IMR-90 (cell line): ENCODE measurements at places on chromosomes 7 and 10. TPM values are rescaled to one million over a fixed set of nuclear protein-coding genes. Genes with fewer than 3 reads are reported as not detected.

DNA sequence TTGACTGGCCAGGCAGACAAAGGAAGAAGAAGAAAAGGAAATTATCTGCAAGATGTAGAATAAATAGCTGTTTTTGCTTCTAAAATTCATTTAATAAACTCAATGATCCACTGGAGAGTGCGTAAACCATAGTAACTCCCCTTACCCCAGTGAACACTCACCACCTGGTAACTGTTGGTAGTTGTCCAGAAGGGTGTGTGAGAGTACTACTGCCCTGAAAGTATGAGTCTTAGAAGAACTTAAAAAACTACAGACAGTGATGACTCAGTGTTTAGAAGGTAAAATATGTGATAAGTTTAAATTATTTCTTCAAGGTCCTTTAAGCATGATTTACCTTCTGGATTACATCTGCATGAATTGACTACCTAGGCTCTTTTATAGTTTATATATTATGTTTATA is 53.0 kb upstream of the SEMA3A start:
- H3K27ac ChIP-seq: no peak overlapping the region
- H3K4me3 ChIP-seq: no peak overlapping the region
- H3K4me1 ChIP-seq: peaks cover 8% of the 10 kb centered on the region
- no peaks in the 10 kb centered on the region for H3K27me3 ChIP-seq
- peak; percentile 91 for DNase-seq

- H3K4me3 ChIP-seq: no peak overlapping the region
- no peak overlapping the region for H3K27ac ChIP-seq
- H3K27me3 ChIP-seq: no peaks in the 10 kb centered on the region
- no peak for DNase-seq
- H3K36me3 ChIP-seq: peaks cover 53% of the 10 kb centered on the region
These were observed 38.9 kb upstream of the DGKI start for GRCh38 chr7:137885678-137886077.

DNA sequence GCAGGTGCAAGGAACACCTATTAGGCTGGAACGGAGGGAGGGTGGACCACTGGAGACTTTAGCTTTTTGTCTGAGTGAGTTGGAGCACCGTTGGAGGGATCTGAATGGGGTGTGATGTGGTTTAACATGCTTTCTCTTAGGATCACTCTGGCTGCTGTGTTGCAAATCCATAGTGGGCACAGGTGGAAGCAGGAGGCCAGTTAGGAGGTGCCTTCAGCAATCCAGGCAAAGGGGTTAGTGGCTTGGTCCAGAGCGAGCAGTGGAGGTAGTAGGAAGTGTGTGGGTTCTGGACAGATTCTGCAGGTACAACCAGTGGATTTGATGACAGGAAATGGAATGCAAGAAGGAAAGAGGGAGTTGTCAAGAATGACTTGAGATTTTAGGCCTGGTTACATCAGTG is 95.0 kb downstream of the MMRN2 start:
- H3K27me3 ChIP-seq: no peaks in the 10 kb centered on the region
- H3K4me3 ChIP-seq: no peak overlapping the region
- no peak overlapping the region for H3K27ac ChIP-seq
- no peak for DNase-seq
- H3K36me3 ChIP-seq: no peaks in the 10 kb centered on the region

GRCh38 chr7:94634502-94634901 is 21.4 kb downstream of the SGCE start:
- no peak overlapping the region for H3K4me3 ChIP-seq
- peaks cover 2% of the 10 kb centered on the region; the same call in 1 of the 2 replicates for H3K4me1 ChIP-seq
- H3K27ac ChIP-seq: no peak overlapping the region
- H3K36me3 ChIP-seq: no peaks in the 10 kb centered on the region

- H3K36me3 ChIP-seq: no peaks in the 10 kb centered on the region
- H3K4me1 ChIP-seq: peaks cover 13% of the 10 kb centered on the region
- H3K4me3 ChIP-seq: no peak overlapping the region
These were observed 675.3 kb downstream of the INHBA start for GRCh38 chr7:41027428-41028115.

Gene ASCC1
- 21.0 and 21.9 TPM in 2 replicates for total RNA-seq

GRCh38 chr10:54710918-54711317 is 90.1 kb downstream of the PCDH15 start:
- no peaks in the 10 kb centered on the region for H3K27me3 ChIP-seq
- DNase-seq: no peak
- no peaks in the 10 kb centered on the region for H3K4me1 ChIP-seq
- no peaks in the 10 kb centered on the region for H3K36me3 ChIP-seq
- no peak overlapping the region for H3K4me3 ChIP-seq
- no peak overlapping the region for H3K27ac ChIP-seq

DNA sequence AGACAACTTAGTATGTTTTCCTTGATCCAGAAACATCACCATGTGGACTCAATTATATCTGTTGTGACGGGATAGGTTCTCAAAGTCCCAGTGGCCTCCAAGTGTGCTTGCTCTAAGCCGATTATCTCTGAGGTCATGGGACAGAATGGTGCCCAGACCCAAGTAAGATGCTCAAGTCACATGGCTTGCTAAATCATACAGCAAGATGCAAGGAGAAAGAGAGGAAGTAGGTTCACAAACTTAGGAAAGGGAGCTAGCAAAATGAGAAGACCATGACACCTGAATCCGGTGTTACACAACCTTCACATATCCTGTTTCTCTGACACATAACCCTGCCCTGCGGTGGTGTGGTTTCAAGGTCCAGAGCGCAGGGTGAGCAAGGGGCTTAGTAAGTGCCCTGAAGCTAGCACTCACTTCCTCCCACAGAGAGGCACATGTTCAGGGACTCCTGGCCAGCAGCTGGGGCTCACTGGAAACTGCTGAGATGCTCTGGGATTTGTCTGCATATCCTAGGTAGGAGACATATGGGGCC is 590.9 kb upstream of the ANKRD30A start:
- 0 out of 2 replicates have a peak, but pooled peaks cover 2% of the 10 kb centered on the region for H3K4me1 ChIP-seq
- no peaks in the 10 kb centered on the region for H3K27me3 ChIP-seq
- peak; percentile 95 for DNase-seq
- no peak overlapping the region for H3K27ac ChIP-seq

DNA sequence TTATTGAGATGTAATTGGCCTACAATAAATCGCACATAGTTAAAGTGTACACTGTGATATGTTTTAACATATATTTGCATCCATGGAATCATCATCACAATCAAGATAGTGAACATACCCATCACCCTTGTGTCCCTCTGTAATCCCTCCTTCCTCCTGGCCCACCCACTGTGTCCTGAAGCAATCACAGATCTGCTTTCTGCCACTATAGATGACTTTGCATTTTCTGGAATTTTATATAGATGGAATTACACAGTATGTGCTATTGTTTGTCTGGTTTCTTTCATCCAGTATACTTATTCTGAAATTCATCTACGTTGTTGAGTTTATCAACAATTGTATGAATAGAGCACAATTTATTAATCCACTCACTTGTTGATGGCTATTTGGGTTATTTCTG is 181.3 kb downstream of the SNX10 start:
- no peak overlapping the region for H3K4me3 ChIP-seq
- H3K27ac ChIP-seq: no peak overlapping the region
- no peaks in the 10 kb centered on the region for H3K4me1 ChIP-seq
- H3K36me3 ChIP-seq: no peaks in the 10 kb centered on the region
- DNase-seq: no peak

Gene TMEM26
- 0.36 and 0.56 TPM in 2 replicates for total RNA-seq

DNA sequence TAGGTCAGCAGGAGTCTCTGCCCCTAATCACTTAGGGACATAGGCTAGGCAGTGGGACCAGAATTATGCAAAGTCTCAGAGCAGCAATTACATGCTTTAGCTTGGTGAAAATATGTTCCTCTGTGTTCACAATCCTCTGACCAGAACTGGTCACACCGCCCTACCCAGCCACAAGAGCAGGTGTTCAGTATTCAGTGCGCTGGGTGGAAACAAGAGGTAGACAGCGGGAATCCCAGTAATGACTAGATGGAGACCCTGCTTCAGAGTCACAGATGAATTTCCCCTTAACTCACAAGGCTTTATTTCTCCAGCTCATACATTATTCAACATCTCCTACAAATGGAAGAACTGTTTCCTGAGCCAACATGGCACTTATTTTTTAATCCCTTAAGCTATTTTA is 763.7 kb upstream of the POM121L12 start:
- no peak for DNase-seq
- no peaks in the 10 kb centered on the region for H3K4me1 ChIP-seq
- H3K27me3 ChIP-seq: no peaks in the 10 kb centered on the region
- H3K36me3 ChIP-seq: no peaks in the 10 kb centered on the region

GRCh38 chr10:89652806-89653370 is 7.8 kb upstream of the PANK1 start:
- no peak overlapping the region for H3K27ac ChIP-seq
- no peaks in the 10 kb centered on the region for H3K4me1 ChIP-seq
- no peaks in the 10 kb centered on the region for H3K27me3 ChIP-seq

- H3K27ac ChIP-seq: no peak overlapping the region
- peaks cover 61% of the 10 kb centered on the region for H3K27me3 ChIP-seq
- no peaks in the 10 kb centered on the region for H3K4me1 ChIP-seq
- no peak for DNase-seq
- H3K4me3 ChIP-seq: no peak overlapping the region
These were observed 21.8 kb downstream of the IFT22 start for GRCh38 chr7:101299511-101300464.

- peaks cover 4% of the 10 kb centered on the region; the same call in 1 of the 2 replicates for H3K27me3 ChIP-seq
- no peaks in the 10 kb centered on the region for H3K4me1 ChIP-seq
- no peak overlapping the region for H3K4me3 ChIP-seq
- no peak for DNase-seq
- no peaks in the 10 kb centered on the region for H3K36me3 ChIP-seq
These were observed 139.7 kb downstream of the ELFN1 start for GRCh38 chr7:1809601-1810258.

Gene HOGA1
- total RNA-seq: 0.36 and 0.56 TPM in 2 replicates

Gene CDCA7L
- 35.0 and 40.8 TPM in 2 replicates for total RNA-seq

GRCh38 chr7:33807779-33808482 is 97.4 kb upstream of the BMPER start:
- peaks cover 12% of the 10 kb centered on the region for H3K4me1 ChIP-seq
- H3K4me3 ChIP-seq: no peak overlapping the region
- no peak overlapping the region for H3K27ac ChIP-seq
- no peaks in the 10 kb centered on the region; the same call in 1 of the 2 replicates for H3K27me3 ChIP-seq
- peak; percentile 74 for DNase-seq

DNA sequence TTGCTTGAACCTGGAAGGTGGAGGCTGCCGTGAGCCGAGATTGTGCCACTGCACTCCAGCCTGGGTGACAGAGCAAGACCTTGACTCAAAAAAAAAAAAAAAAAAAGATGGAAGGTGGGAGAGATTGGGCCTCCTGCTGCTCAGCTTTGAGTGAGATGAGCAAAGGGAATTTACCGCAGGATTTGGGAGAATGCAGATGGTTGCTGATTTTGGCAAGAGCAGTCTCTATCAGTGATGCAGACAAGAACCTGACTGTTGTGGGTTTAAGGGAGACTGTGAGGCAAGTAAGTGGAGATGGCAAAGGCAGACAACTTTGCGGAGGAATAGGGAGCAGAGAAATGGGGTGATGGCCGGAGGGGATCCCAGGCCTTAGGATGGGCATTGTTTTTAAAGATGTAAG is 1140.8 kb upstream of the AUTS2 start:
- DNase-seq: no peak
- no peak overlapping the region for H3K27ac ChIP-seq
- H3K36me3 ChIP-seq: no peaks in the 10 kb centered on the region
- H3K4me3 ChIP-seq: no peak overlapping the region
- H3K27me3 ChIP-seq: no peaks in the 10 kb centered on the region

GRCh38 chr10:98450618-98451017 is 3.9 kb upstream of the HPS1 start:
- no peak for DNase-seq
- no peaks in the 10 kb centered on the region for H3K27me3 ChIP-seq
- no peaks in the 10 kb centered on the region for H3K36me3 ChIP-seq
- no peak overlapping the region for H3K27ac ChIP-seq

Gene TCAF2
- 3.3 and 3.4 TPM in 2 replicates for total RNA-seq

DNA sequence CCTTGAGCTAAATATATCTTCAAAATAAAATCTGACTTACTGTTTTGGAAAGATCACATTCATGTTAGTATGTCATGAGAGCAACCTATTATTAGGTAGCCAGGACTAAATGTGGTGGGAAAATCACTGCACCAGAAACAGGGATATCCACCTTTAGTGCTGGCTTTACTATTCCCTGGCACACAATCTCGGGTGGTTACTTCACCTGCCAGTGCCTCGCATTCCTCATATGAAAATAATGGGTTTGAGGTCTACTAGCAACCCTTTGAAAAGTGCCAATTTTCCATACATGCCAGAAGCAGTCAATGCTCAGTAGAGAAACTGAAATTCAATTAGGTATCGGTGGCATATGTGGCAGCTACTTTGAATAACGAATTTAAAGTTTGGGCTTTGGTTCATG is 36.8 kb downstream of the PTN start:
- H3K27me3 ChIP-seq: no peaks in the 10 kb centered on the region
- H3K4me3 ChIP-seq: no peak overlapping the region
- DNase-seq: no peak
- H3K27ac ChIP-seq: no peak overlapping the region

Gene NANOS1
- under 0.01 and 0.28 TPM in 2 replicates for total RNA-seq

GRCh38 chr10:120327675-120328074 is 129.4 kb upstream of the PLPP4 start:
- no peaks in the 10 kb centered on the region for H3K36me3 ChIP-seq
- DNase-seq: no peak
- no peaks in the 10 kb centered on the region for H3K4me1 ChIP-seq
- no peak overlapping the region for H3K4me3 ChIP-seq
- H3K27ac ChIP-seq: no peak overlapping the region

- H3K27ac ChIP-seq: peak overlapping the region; percentile 91
- H3K4me1 ChIP-seq: peaks cover 8% of the 10 kb centered on the region; the same call in 1 of the 2 replicates
- H3K27me3 ChIP-seq: no peaks in the 10 kb centered on the region
- H3K4me3 ChIP-seq: peak overlapping the region; percentile 57
- H3K36me3 ChIP-seq: peaks cover 29% of the 10 kb centered on the region
These were observed 472 bp downstream of the PDAP1 start for GRCh38 chr7:99407872-99408378.

GRCh38 chr7:98231493-98232262 is 20.4 kb downstream of the TECPR1 start:
- H3K4me3 ChIP-seq: no peak overlapping the region
- H3K27ac ChIP-seq: no peak overlapping the region
- H3K4me1 ChIP-seq: no peaks in the 10 kb centered on the region

GRCh38 chr10:33152750-33153149 is 181.7 kb downstream of the NRP1 start:
- no peaks in the 10 kb centered on the region for H3K27me3 ChIP-seq
- no peak for DNase-seq
- no peak overlapping the region for H3K27ac ChIP-seq
- peaks cover 9% of the 10 kb centered on the region for H3K4me1 ChIP-seq

Gene KIAA1549
- total RNA-seq: 1.1 and 1.3 TPM in 2 replicates
